Esophagus muscularis mucosa (tissue), 4 donors: ENCODE measurements at places on chromosomes 12 and 14. TPM values are rescaled to one million over a fixed set of nuclear protein-coding genes. Genes with fewer than 3 reads are reported as not detected.
A peak's percentile ranks its signal among the peaks of the same experiment; 100 is the strongest.

- H3K36me3 ChIP-seq, result no peaks in the 10 kb centered on the region
- no peak overlapping the region for H3K4me3 ChIP-seq
- H3K27me3 ChIP-seq, result no peaks in the 10 kb centered on the region
- peaks cover 11% of the 10 kb centered on the region for H3K4me1 ChIP-seq
- peak; percentile 81 for DNase-seq
- H3K27ac ChIP-seq, result no peak overlapping the region
Observed at GRCh38 chr12:94819011-94819410, 168.7 kb upstream of the TMCC3 start.

DNA sequence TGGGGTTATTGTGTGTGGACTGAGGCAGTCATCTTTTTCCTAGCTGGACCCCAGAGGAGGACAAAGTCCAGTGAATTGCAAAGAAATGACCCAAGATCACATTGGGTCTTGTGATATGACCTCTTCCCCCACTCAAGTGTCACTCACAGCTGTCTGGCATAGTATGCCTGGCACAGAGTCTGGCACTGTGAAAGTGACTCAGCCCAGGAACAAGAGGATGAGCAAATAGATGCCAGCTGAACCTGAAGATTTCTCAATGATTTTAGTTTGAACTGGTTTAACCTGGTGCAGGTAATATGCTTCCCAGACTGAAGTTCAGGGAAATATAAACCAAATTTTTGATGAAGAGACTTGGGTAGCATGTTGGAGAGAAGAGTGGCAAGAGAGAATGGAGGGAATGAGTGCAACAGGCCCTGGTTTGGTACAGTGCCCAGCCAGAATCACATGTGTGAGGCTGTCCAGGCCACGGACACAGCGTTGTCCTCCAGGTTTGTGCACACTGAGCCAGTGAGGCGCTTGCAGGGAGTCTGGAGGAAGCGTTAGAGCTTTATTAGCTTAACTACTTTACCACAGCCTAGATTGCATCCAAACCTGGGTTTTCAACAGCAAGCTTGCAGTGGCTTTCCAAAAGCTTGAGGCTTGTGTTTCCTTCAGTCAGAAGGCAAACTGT lies 332.9 kb downstream of the NUAK1 start:
- DNase-seq, result peak; percentile 19
- H3K36me3 ChIP-seq, result no peaks in the 10 kb centered on the region
- no peaks in the 10 kb centered on the region for H3K27me3 ChIP-seq
- no peak overlapping the region for H3K4me3 ChIP-seq

- DNase-seq, result no peak
- no peaks in the 10 kb centered on the region for H3K36me3 ChIP-seq
- no peak overlapping the region for H3K4me3 ChIP-seq
- H3K27ac ChIP-seq, result no peak overlapping the region
Observed at GRCh38 chr14:74682169-74682952, 30.5 kb downstream of the AREL1 start.

GRCh38 chr12:70427611-70428010 lies 61.5 kb downstream of the KCNMB4 start:
- no peak overlapping the region for H3K4me3 ChIP-seq
- no peak overlapping the region for H3K27ac ChIP-seq
- H3K27me3 ChIP-seq, result no peaks in the 10 kb centered on the region

DNA sequence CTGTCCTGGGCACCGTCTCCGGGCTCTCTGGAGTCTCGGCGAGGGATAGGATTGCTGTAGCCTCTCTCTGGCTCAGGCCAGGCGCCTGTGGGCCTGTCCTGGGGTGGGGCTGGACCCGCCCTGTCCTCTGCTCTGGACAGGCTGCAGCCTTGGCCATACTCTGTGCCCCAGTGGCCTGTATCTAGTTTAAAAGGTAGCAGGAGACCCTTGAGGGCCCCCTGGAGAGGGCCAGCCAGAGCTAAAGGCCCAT lies 1.8 kb downstream of the KIF26A start:
- DNase-seq, result no peak
- H3K27me3 ChIP-seq, result peaks cover 39% of the 10 kb centered on the region
- H3K4me1 ChIP-seq, result peaks cover 46% of the 10 kb centered on the region
- no peak overlapping the region for H3K27ac ChIP-seq
- H3K36me3 ChIP-seq, result no peaks in the 10 kb centered on the region
- peak overlapping the region; percentile 57 for H3K4me3 ChIP-seq

Gene SYCP3
- total RNA-seq, result not detected

Gene ACOT6
- total RNA-seq, result not detected
